ENCODE measurements at places on chromosomes 13 and 19. TPM values are rescaled to one million over a fixed set of nuclear protein-coding genes. Genes with fewer than 3 reads are reported as not detected.
A peak's percentile ranks its signal among the peaks of the same experiment; 100 is the strongest.

DNA sequence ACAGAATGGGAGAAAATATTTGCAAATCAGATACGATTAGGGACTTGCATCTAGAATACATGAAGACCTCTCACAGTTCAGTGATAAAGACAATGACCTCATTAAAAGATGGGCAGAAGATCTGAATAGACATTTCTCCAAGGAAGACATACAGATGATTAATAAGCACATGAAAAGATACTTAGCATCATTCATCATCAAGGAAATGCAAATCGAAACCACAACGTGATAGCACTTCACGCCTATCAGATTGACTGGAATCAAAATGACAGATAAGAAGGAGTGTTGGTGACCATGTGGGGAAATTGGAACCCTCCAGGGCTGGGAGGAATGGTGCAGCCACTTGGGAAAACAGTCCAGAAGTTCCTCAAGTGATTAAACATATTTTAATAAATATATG lies 25.8 kb downstream of the CFAP97D2 start:
- no peak for DNase-seq

DNA sequence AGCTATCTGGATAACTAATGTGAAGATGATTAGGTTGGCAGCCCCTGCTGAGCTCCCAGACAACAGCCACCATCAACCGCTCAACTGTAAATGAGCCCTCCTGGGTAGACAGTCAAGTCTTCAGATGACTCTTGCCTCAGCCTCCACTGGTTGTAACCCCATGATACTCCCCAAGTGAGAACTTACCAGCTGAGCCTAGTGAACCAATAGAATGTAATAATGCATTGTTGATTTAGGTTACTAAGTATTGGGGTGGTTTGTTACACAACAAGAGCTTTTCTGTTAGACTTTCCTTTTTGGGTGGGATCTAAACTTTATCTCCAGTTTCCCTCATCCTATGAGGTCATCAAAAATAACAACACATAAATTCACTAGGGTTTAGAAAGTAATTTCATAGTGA lies 69.4 kb downstream of the CYSLTR2 start:
- no peak for DNase-seq

DNA sequence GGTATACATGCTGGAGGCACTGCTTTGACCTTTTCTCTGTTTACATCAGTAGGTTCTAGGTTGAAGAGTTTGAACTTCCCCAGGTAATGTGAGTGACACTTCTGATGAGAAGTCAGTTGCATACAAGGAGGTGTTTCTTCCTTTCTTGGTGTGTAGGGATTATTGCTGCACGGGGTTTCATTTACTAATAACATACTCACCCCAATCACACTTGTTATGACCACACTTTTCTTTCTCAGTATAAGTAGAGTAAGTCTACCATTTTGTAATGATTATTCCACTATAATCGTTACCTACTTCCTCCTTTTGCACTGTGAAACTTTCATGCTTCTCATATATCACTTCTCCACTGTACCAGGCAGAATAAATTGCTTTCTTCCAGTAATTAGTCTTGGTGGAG lies 138.0 kb downstream of the TNFSF13B start:
- no peak for DNase-seq

DNA sequence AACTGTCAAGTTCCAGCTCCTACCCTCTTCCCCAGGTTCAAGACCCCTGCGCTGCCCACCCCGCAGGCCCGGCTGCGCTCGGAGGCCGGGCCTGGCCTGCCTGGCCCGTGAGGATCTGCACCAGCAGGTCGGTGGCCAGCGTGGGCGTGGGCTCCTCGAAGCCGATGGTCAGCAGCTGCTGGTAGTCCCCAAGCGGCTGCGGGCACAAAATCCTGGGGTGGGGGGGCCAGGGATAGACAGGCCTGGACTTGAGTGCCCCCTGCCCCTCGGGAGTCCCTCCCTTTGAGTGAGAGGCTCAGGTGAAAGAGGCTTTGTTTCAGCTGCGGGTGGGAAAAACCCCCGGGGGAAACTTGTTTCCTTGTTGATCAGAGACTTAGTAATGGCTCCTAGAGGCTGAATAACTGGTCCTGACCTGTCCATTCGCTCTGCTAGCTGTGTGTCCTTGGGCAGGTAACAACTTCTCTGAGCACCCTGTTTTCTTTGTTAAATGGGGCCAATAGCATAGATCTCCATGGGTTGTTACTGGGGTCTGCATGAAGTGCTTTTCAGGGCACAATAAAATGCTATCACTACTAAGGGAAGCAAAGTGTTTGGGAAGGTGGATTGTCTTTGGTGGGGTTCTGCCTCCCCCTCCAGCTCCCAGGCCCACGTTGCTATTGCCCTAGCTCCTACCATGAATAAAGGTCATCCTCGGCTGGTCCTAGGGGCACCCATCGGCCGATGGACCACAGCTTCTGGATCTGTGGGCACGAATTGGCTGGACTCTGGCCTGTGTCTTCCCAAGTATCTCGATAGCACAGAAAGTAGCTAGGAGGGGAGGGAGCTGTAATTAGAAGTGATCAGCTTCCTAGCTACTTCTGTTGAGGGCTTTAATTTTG lies 3.5 kb downstream of the C19orf67 start:
- DNase-seq, result no peak

- DNase-seq, result no peak
Observed at GRCh38 chr19:2056837-2057192, 5.8 kb upstream of the MKNK2 start.

GRCh38 chr19:57099199-57099661 lies 20.6 kb upstream of the USP29 start:
- no peak for DNase-seq

GRCh38 chr13:39985071-39985470 lies 329.6 kb downstream of the COG6 start:
- no peak for DNase-seq

DNA sequence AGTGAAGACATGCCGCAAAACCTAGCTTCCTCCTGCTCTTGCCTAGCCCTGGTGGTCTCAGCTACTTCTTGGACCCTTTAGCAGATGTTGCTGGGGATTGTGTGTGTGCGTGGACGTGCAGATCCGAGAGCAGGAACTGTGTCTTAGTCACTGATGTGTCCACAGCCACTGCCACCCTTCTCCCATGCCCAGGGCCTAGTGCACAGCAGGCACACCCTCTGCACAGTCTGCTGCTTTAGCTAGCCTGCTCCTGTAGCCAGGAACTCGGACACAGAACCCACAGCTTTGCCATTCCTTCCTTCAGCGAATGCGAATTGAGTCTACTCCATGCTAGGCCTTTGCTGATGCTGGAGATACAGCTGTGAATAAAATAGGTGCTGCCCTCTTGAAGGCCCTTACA lies 2.3 kb downstream of the CLPTM1 start:
- DNase-seq, result no peak

DNA sequence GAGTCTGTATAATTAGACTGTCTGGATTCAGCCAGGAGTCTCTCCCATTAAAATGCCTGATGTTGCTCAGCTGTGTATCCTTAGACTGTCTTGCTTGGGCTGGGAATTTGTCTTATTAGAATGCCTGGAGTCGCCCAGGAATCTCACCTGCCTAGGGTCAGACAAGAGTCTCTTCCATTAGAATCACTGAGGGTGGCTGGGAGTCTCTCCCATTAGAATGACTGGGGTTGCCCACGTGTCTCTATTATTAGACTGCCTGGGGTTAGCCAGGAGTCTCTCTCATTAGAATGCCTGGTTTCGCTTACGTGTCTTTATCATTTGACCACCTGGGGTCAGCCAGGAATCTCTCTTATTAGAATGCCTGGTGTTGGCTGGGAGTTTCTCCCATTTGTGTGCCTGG lies 1450.0 kb downstream of the UQCRFS1 start:
- no peak for DNase-seq

DNA sequence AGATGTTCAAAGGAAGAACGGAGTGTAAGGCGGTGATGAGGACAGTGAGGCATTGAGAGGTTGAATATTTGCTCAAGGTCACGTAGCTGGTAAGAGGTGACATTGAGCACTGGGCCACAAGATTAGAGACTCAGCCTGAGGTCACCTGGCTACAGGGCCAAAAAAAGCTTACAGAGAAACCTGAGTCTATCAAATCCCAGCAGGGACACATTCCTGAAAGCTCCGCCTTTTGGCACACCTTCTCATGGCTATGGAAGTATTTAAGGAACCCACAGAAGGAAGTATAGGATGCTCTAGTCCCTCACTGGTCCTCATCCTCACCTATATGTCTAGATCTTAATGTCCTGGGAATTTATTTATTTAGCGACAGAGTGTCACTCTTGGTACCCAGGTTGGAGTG lies 17.4 kb downstream of the ZNF586 start:
- DNase-seq, result no peak

- DNase-seq, result peak; percentile 30
Observed at GRCh38 chr19:6811906-6812305, 39.4 kb downstream of the VAV1 start.

- DNase-seq, result no peak
Observed at GRCh38 chr13:75907044-75907443, 270.9 kb downstream of the LMO7 start.

DNA sequence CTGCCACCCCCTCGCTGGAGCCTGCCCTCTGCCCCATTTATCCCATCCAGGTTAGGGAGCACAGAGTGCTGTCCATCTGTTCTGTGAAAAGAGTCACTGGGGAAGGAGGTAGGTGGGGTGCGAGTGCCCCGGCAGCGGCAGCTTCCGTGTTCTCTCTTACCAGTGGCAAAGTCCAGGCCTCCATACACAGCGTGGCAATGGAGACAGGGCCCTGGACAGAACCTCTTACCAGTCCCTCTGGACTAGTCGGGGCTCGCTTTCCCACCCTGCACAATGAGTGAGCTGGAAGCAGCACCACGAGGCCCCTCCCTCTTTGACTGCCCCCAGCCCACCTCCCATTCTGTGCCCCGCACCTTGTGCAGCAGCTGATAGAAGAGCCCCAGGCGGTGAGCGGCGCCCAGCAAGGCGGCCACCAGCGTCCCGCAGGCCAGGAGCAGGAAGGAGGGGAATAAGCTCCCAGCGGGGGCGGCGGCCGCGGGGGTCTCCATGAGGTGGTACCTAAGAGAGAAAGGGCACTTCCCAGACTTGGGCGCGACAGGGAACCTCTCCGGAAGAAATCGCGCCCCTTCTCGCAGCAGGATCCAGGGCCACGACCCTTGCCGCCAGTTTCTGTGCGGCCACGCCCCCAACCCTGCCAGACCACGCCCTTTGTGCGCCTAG lies 17.5 kb downstream of the SYDE1 start:
- DNase-seq, result no peak

DNA sequence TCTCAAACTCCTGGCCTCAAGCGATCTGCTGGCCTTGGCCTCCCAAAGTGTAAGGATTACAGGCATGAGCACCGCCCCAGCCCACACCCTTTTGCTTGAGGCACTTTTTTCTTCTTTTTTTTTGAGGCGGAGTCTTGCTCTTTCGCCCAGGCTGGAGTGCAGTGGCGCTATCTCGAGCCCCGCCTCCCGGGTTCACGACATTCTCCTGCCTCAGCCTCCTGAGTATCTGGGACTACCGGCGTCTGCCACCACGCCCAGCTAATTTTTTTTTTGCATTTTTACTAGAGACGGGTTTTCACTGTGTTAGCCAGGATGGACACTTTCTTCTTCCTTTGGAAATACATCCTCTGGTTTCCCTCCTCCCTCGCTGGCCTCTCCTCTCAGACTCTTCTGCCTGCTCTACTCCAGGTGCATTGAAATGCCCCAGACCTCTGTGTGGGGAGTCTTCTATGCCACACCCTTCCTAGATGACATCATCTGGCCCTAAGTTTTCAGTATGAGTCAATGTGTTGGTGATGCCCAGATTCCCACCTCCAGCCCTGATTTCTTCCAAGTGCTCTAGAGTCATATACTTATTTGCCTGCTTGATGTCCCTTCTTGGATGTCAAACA lies 20.7 kb upstream of the TPT1 start:
- DNase-seq, result no peak

DNA sequence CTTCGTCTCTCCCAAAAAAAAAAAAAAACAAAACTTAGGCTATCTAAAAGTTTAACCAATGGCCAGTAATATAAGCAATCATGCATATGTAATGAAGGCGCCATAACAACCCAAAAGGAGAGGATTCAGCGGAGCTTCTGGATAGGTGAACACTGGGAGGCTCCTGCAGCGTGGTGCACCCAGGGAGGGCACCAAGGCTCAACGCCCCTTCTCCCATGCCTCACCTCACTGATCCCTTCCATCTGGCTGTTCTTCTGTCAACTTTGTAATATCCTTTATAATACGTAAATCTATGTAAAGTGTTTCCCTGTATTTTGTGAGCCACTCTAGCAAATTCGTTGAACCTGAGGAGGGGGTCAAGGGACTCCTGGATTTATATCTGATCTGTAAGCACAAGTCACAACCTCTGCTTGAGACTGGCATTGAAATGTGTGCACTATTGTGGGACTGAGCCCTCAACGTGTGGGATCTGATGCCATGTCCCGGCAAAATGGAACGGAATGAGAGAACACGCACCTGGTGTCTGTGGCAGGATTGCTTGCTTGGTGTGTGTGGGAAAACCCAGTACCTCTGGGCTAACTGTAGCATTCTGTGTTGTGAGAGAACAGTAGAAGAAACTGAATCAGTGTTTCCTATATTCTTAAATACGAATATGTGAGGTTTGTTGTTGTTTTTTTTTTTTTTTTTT lies 521 bp upstream of the ZNF665 start:
- DNase-seq, result no peak

DNA sequence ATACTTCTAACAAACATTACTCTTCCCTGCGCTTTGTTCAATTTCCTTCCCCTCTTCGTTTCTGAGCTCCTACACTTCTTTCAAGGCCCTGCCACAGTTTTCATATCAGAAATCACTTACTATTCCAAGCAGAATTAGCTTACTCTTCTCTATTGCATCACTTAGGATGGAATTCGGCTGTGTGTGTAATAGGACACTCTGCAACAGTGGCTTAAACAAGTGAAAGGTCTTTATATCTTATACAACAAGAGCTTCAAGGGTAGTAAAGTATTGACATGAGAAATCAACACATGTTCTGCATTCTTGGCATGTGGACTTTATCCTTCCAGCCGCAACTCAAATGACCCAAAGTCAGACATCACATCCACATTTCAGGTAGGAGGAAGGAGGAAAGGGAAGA lies 279.6 kb downstream of the PCDH20 start:
- DNase-seq, result no peak

GRCh38 chr19:22945560-22945959 lies 57.4 kb downstream of the ZNF728 start:
- DNase-seq, result no peak

Gene SCAF1
- total RNA-seq, result 12.0 TPM

Gene FXYD1
- 0.26 TPM for total RNA-seq

Gene HCST
- not detected for total RNA-seq

Gene KIRREL2
- total RNA-seq, result 0.04 TPM

Gene KLK14
- not detected for total RNA-seq

Gene FFAR1
- not detected for total RNA-seq

Gene ZNF222
- total RNA-seq, result 6.7 TPM

Gene PALM
- 14.3 TPM for total RNA-seq

Gene TMEM272
- not detected for total RNA-seq

Gene CYP4F2
- total RNA-seq, result not detected

All from pulmonary artery endothelial cell (primary cell).